ENCODE measurements at places on chromosomes 1 and 21.

DNA sequence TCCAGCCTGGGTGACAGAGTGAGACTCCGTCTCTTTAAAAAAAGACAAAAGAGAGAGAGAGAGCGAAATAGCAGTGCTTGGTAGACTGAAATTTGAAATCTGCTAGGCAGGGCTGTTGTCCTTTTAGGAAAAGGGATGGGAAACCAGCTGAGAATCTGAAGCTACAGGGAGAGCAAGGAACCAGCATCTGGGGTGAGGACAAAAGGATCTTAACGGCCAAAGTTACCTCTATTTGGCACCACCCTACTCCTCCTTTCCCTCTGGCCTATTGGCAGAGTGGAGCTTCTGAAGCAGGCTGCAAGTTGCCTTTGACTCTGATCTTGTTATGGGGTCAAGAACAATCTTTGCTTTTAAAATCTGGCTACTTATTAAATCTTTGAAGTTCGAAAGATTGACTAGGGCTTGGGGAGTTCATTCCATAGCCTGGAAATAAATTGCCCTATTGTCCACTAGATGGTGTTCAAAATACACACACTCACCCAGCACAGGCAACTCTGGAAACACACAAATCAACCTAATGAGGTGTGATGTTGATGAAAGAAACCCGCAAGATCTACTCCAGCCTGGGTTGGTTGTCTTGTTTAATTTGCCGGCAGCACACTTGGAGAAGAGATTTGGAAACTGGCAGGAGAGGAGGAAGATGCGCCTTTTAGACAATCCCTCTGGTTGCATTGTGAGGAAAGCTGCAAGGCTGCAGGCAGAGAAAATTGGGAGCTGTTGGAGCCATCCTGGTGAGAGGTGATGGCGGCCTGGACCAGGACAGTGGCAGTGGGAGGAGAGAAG lies 16.5 kb upstream of the PARP1 start:
- peak; percentile 89 for DNase-seq

GRCh38 chr1:177116941-177117340 lies 47.6 kb downstream of the ASTN1 start:
- DNase-seq: no peak

DNA sequence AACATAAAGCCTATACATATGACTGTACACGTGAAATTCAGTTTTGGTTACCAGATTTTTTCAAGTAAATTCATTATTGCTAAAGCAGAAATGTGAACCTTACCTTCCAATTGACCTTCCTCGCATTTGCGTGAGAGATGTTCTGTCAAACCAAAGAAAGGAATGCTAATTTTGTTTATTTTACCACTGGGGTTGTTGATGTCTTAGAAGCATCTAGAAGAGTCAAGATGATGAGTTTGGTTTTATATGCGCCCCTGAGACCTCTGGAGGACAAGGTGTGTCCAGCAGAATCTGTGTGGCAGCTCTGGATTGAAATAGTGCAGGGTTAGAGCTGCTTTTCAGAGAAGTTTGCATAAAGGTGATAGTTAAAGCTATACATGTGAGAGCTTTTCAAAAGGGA lies 48.4 kb downstream of the ZBTB40 start:
- no peak for DNase-seq

DNA sequence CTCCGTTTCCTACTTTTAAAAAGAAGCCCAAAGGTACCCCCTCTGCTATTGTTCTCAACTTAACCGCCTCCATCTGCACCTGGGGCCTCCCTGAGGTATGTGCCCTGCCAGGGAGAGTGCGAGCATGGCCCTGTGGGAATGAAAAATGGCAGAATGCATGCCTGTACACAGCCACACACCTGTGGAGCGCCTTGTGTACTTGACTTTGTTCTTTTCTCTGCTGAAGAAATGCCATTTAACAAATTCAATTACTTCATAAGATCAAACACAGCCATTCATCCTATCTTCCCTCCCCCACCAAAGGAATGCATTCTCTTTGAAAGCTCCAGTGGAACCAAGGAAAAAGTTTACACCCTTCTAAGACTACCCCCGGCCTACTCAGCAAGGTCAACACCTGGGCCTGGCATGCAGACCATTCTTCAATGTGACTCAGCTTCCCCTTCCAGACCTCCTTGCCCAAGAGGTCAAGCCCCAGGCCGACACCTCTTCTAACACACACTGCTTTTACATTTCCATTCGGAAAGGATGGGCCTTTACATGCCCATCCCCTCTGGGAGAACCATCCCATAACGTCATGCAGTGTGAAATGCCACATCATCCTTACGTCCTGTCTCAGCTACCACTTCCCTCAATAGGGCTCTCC lies 123.7 kb downstream of the SMYD2 start:
- no peak for DNase-seq

DNA sequence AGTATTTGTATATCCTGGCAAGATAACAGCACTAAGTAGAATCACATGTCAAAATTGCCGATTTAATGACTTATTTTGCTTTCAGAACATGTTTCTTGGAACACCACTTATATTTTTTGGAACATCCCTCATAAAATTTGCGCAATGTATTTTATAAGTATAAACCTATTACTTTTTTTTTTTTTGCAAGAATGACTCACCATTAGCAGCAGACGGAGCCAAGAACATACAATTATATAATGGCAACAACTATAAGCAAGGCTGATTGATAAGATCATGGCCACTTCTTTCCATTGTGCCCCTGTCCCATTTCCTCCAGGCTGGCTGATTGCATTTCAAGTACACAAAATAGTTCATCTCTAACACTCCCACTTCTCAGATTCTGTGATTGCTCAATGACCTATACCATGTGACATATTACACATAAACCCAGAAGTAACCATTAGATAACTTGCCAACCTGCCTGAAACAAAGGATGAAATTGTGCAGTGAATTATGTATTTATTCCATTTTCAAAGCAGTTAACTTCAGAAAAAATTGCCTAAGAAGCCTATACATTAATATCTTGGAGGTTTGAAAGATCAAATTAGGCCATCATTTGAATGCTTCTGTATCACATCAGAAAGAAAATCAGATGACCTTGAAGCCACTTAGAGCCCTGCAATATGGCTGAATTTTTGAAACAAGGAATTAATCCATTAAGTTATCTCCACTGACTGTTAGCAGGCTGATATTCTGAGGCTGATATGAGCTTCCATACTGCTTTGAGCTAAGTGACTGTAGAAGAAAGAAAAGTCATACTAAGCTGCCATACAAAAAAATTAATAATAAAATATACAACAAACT lies 77.8 kb upstream of the PRMT6 start:
- DNase-seq: peak; percentile 51

- no peak for DNase-seq
Observed at GRCh38 chr1:56501888-56502287, 77.5 kb downstream of the PLPP3 start.

GRCh38 chr1:72186733-72187307 lies 95.5 kb downstream of the NEGR1 start:
- peak; percentile 15 for DNase-seq

DNA sequence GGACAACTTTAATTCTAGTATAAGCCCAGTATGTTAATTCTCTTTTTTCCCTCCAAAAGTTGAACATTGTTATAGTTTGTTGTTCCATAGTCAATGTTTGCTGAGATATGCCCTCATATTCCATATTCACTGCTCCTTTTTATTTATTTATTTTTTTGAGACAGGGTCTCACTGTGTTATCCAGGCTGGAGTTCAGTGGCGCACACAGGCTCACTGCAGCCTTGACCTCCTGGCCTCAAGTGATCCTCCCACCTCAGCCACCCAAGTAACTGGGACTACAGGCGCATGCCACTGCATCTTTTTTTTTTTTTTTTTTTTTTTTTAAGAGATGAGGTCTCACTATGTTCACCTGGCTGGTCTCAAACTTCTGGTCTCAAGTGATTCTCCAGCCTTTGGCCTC lies 38.7 kb downstream of the GFI1 start:
- no peak for DNase-seq

GRCh38 chr1:107900090-107900945 lies 64.7 kb downstream of the VAV3 start:
- DNase-seq: no peak

DNA sequence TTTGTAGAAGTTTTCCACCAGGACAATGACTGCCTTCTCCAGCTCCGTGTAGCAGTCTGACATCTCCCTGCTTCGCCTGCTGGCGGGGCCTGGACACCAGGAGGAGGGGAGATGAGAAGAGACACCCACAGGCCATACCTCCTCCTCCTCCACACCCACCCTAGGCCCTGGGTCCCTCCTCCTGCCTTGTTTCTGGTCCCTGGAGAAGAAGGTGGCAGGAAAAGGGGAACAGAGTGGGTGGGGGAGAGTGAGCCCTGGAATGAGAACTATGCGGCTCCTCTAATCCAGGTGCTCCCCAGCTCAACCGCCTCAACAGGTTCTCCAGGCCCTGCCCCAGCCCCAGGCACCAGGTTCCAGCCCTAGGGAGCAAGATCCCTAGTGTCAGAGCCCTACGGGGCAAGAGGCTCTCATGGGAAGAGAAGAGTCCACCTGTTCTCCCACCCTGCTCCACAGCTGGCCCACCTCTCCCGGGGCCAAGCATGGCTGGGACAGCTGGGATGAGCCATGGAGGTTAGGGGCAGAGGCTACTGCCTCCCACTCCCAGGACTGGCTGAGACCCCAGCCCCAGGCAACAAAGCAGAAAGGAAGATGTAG lies 4.8 kb downstream of the S100A16 start:
- DNase-seq: no peak

GRCh38 chr1:151535326-151536271 lies 4.5 kb upstream of the TUFT1 start:
- DNase-seq: no peak

DNA sequence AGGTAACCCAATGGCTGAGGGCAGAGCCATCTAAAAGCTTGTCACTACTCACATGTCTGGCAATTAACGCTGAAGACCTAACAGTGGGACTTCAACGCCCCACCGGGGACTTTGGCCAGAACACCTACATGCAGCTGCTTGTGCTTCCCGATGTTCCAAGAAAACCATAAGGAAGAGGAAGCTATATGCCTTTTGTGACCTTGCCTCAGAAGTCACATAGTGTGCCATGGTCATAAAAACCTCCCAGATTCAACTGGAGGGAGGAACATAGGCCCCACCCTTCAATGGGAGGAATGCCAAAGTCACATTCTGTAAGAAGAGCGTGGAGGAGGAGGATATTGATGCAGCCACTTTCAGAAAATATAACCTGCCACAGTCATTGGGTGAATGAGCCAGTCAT lies 147.8 kb upstream of the MAGI3 start:
- DNase-seq: no peak

Measured in eye (tissue), 1 donor.